Activated CD8-positive, alpha-beta memory T cell treated with anti-CD3 and anti-CD28 coated beads for 1 hour (primary cell): ENCODE measurements at places on chromosomes 2 and 18.

GRCh38 chr2:97742381-97742847 is 29.0 kb downstream of the ZAP70 start:
- no peak for DNase-seq

GRCh38 chr2:7666596-7667259 is 749.5 kb downstream of the RNF144A start:
- no peak for DNase-seq

GRCh38 chr2:71718686-71719085 is 265.3 kb downstream of the DYSF start:
- no peak for DNase-seq

DNA sequence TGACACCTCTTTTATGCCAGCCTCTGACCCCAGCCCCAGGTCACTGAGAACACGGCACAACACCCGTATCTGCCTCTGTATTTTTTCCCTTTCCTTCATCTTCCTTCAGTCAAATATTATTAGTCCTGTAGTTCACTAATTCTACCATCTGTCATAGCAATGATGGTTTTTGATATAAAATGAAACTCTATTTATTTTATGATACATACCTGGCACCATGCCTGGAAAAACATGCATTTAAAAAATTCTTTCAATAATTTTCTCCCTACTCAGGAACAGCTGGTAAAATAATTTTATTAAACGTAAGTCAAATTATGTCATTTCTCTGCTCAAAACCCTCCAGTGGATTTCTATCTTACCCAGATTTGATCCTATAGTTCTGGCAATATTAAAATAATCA is 224.7 kb downstream of the CDH7 start:
- no peak for DNase-seq

DNA sequence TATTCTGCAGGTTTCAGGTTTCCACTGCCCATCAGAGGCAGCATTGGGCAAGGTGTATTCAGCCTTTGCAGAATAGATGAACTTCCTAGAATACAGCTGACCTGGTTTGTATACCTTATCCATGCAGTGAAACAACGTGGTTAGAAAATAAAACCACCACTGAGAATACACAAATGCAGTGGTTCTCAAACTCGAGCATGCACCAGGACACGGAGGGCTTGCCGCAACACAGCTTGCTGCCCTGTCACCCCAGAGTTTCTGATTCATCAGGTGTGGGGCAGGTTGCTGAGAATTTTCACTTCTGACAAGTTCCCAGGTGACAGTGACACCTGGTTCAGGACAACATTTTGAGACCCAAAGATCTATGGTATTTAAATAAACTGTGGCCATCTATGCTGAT is 23.4 kb upstream of the C1D start:
- no peak for DNase-seq

DNA sequence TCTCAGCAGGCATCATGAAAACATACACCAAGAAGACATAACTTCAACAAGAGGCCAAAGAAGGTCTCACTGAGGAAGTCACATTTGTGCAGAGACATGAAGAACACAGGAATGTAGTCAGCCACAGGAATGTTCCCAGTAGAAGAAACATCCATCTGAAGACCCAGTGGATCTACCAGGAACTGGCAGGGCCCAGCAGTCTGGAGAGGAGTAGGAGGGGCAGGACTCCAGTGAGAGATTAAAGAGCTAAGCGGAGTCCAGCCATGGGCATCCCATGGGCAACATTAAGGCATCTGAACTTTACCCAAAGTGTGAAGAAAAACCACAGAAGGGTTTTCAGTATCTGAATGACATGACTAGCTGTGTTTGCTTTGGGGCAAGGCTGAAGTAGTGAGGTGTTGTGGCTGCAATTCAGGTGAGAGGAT is 103.1 kb downstream of the UPP2 start:
- no peak for DNase-seq

GRCh38 chr2:109400102-109400501 is 213.7 kb downstream of the SEPTIN10 start:
- no peak for DNase-seq

DNA sequence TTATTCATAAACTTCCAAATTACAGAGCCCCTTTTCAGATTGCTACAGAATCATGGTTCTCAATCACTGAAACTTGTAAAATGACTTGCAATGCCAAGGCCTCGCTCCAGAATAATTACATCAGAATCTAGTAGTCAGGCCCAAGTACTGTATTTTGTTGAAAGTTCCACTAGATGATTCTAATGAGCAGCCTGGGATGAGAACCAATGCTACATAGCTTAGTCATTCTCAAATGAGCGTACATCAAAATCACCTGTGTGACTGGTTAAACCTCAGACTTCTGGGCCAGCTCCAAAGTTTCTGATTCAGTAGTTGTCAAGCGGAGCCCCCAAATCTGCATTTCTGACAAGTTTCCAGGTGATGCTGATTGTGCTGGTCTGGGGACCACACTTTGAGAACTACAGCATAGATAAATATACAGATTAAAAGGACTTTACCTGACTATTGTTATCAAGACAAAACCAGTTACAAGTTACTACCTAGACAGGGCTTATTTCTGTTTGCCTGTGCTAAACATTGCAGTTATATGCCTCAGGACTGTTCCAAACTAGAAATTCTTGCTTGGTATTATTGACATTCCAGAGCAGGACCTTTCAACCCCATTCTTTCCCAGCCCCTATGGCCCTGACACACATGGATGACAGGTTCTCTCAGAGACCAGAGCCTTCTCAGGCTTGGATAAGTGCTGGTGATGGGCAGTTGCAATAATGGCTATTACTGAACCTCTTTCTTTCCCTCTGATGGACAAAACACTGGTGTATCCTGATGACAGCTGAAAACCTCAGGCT is 83.1 kb downstream of the UPP2 start:
- DNase-seq: no peak

GRCh38 chr2:30272761-30273573 is 41.6 kb downstream of the LBH start:
- DNase-seq: no peak

GRCh38 chr2:232857158-232857563 is 12.9 kb upstream of the SNORC start:
- no peak for DNase-seq

DNA sequence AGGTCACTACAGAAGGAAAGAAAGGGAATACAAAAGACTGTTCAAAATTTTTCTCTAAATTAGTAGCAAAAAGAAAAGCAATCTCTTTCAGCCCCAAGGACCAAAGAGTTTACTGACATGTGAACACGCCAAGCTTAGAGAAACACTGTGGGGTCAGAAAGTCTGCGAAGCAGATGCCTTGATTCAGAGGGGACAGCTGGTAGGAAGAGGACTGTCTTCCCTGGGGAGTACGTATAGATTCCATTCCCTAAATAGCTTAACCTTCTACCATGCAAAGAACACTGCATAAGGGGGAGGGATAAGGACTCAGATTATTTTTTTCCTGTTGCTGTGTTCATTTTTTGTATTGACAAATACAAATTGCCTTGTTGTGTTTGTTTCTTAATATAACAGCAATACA is 96.1 kb downstream of the IRS1 start:
- DNase-seq: no peak

- DNase-seq: no peak
These were observed 110.2 kb downstream of the MDH1 start for GRCh38 chr2:63698786-63699548.

- no peak for DNase-seq
These were observed 37.5 kb downstream of the GNAL start for GRCh38 chr18:11726556-11726955.

- DNase-seq: no peak
These were observed 1131.2 kb downstream of the TSN start for GRCh38 chr2:122886479-122887145.

GRCh38 chr2:34652636-34653035 is 1053.5 kb upstream of the FAM98A start:
- DNase-seq: no peak
